GM23248 (cell line): ENCODE measurements at places on chromosomes 3 and 15. TPM values are rescaled to one million over a fixed set of nuclear protein-coding genes. Genes with fewer than 3 reads are reported as not detected.

PPP1R14D gene
- total RNA-seq: not detected in 2 replicates

SELENOK gene
- 22.4 and 37.5 TPM in 2 replicates for total RNA-seq

GABRR3 gene
- not detected in 2 replicates for total RNA-seq

ARHGEF26 gene
- 0.63 and 0.65 TPM in 2 replicates for total RNA-seq

SI gene
- not detected in 2 replicates for total RNA-seq

DNA sequence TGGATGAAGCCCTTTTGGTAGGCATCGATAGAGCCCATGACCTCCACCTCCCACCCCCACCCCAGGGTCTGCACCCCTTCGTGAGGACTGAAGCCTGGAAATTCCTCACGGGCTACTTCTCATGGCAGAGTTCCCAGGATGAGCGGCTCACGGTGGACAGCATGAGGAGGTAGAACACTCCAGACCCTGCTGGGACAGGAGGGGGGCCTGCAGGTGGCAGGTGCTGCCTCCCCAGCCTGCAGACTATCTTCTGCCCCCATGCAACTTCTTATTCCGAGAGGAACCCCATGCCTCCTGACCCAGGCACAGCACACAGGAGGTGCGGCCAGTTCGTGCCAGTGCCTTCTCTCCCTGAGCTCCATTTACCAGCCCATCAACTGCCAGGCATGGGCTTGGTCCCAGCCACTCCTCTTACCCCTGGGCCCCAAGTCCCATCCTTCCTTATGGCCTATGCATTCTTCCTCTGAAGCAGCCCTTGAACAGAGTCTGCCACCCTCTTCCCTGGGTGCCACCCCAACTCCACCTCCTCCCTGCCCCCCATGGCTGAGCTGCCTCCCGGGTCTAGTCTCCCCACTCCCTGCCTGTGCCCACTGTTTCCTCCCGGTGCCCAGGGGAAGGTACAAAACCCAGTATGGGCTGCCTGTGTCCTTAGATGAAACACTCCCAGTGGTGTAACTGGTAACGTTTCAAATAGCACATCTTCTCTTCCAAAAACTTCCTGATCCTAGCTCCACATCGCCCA lies 8.4 kb downstream of the TBC1D21 start:
- no peak for DNase-seq
- peaks cover 7% of the 10 kb centered on the region; the same call in 1 of the 2 replicates for H3K27me3 ChIP-seq
- H3K4me3 ChIP-seq: no peak overlapping the region
- H3K36me3 ChIP-seq: no peaks in the 10 kb centered on the region
- H3K27ac ChIP-seq: no peak overlapping the region

GRCh38 chr15:25394898-25395297 lies 43.9 kb downstream of the UBE3A start:
- H3K4me3 ChIP-seq: no peak overlapping the region
- H3K27me3 ChIP-seq: no peaks in the 10 kb centered on the region
- H3K36me3 ChIP-seq: 0 out of 2 replicates have a peak, but pooled peaks cover 8% of the 10 kb centered on the region
- H3K27ac ChIP-seq: no peak overlapping the region
- no peak for DNase-seq

- peaks cover 12% of the 10 kb centered on the region for H3K4me1 ChIP-seq
- H3K36me3 ChIP-seq: peaks cover 7% of the 10 kb centered on the region
- no peak overlapping the region for H3K27ac ChIP-seq
- no peaks in the 10 kb centered on the region for H3K27me3 ChIP-seq
These were observed 39.4 kb downstream of the SH3BP5 start for GRCh38 chr3:15292765-15293522.

DNA sequence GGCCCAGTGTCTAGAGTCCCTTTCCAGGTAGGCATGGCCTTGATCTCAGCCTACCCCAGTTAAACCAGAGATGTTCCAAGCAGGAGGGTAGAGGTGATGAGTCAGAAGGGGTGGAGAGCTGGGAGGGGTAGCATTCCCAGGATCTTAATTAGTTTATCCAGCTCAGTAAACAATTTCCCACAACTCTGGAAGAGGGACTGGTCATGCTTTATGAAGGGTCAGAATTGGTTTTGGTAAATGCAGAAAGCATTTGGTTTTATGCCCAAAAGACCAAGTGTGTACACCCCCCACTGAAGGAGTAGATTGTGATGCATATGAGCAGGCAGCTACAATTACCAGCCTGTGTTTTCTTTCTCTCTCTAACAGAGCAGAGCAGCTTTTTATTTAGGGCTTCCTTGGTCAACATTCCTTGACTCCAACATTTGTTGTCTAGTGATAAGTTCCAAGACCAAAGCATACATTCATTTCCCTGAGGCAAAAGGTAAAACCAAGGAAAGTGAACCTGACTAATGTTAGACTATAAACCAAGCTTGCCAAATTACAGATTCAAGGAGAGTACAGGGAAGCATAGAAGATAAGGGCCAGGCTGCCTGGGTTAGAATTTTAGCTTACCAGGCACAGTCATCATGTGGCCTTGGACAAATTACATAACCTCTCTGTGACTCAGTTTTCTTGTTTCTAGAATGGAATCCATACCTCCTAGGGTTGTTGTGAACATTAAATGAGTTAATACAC lies 17.6 kb downstream of the EXOSC7 start:
- peaks cover 37% of the 10 kb centered on the region for H3K4me1 ChIP-seq
- peak overlapping the region; percentile 83 for H3K27ac ChIP-seq
- H3K36me3 ChIP-seq: peaks cover 10% of the 10 kb centered on the region; the same call in 1 of the 2 replicates
- H3K27me3 ChIP-seq: no peaks in the 10 kb centered on the region
- DNase-seq: peak; percentile 79
- no peak overlapping the region for H3K4me3 ChIP-seq

- peaks cover 17% of the 10 kb centered on the region for H3K4me1 ChIP-seq
- no peak for DNase-seq
- H3K27me3 ChIP-seq: no peaks in the 10 kb centered on the region
- no peak overlapping the region for H3K27ac ChIP-seq
- no peak overlapping the region for H3K4me3 ChIP-seq
These were observed 30.1 kb upstream of the CAPN3 start for GRCh38 chr15:42329161-42329560.

GRCh38 chr3:7917443-7918151 lies 584.0 kb upstream of the LMCD1 start:
- no peaks in the 10 kb centered on the region for H3K27me3 ChIP-seq
- no peak overlapping the region for H3K27ac ChIP-seq
- no peak for DNase-seq
- H3K4me3 ChIP-seq: no peak overlapping the region
- no peaks in the 10 kb centered on the region for H3K36me3 ChIP-seq
- no peaks in the 10 kb centered on the region for H3K4me1 ChIP-seq

- H3K27ac ChIP-seq: no peak overlapping the region
- no peak for DNase-seq
- peaks cover 26% of the 10 kb centered on the region for H3K27me3 ChIP-seq
- H3K36me3 ChIP-seq: no peaks in the 10 kb centered on the region
- no peak overlapping the region for H3K4me3 ChIP-seq
These were observed 9.4 kb upstream of the SUMF1 start for GRCh38 chr3:4476496-4476895.

DNA sequence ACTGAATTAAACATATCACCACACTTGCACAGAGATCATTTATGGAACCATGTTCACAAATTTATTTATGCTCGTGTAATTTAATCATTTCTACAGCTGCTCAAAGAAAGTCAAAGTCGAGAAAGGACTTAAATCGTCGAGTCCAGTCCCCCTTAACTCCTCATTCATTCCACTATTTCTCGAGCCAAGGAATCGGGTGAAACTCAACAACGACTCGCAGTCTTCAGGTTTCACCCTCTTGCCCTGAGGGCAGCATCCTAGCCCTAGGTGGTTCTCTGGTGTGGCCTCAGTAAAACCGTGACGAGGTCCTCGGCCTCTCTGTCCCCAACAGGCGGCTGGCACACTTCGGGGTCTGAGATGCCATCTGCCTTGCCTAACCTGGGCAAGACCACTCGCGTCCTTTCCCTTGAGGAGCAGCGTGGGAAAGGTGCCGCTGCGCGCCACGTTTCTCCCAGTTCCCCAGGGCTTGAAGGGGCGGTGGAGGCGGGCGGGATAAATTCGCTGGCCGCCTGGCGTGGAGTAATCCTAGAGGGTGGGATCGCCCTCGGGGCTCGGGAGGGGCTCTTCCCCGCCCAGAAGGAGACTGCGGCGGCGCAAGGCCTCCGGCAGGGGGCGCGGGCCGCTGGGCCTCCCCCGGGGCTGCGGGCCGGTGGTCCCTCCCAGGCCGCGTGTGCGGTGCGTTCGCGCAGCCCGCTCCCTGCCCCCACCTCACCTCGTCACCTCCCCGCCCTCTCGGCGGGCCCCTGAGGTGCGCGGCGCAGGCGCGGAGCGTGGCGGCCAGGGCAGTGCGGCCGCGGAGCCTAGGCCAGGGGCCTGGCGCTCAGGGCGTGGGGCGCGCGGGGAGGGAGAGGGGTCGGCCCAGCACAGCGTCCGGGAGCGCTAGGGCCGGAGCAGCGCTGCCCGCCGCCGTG lies at the start of gene ZNF639:
Gene ZNF639 (plus strand): TSS at position 746 of the 911 bp plus-strand sequence. CDS start 5,263 bp downstream, outside the sequence.
- peak; percentile 94 for DNase-seq
- peak within 1 kb of the TSS; percentile 89 for H3K4me3 ChIP-seq
- H3K27ac ChIP-seq: peak within 1 kb of the TSS; percentile 94
- H3K36me3 ChIP-seq: peaks cover 9% of the 10 kb centered on the region; the same call in 1 of the 2 replicates

DNA sequence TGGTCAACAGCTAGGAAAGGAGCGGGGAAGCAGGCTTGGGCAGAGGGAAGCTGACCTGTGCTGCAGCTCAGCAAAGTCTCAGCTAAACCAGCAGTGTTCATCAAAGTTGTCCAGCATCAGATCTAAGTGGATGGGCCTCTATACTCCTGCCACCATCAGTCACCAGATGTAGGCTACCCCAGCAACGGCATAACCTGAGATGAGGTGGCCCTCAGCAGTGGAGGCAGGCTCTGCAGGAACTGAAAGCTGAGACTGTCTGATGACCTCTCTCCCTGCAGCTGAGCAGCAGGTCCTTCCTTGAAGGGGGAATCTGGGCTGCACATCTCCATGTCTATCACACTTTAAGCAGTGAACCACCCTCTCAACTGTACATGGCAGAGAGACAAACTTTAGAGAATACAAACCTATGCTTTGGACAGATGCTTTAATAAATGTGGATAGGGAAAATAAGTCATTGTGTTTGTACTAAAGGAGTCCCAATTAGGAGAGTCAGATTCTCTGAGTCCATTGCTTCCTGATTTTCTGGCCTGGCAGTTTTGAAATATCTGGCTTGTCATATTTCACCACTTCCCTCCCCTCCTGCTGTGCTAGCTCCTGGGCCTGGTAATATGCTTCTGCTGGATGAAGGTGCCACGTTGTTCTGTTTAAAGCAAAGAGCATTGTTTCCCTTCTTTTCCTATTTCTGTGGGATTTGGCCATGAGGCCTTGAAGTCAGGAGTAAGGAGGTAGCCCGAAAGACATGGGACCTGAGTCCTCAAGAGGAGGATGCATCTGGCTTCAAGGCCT lies 11.1 kb upstream of the PSTPIP1 start:
- H3K27me3 ChIP-seq: no peaks in the 10 kb centered on the region
- H3K36me3 ChIP-seq: no peaks in the 10 kb centered on the region
- no peak overlapping the region for H3K4me3 ChIP-seq
- peak; percentile 15 for DNase-seq
- no peak overlapping the region for H3K27ac ChIP-seq
- no peaks in the 10 kb centered on the region for H3K4me1 ChIP-seq

DNA sequence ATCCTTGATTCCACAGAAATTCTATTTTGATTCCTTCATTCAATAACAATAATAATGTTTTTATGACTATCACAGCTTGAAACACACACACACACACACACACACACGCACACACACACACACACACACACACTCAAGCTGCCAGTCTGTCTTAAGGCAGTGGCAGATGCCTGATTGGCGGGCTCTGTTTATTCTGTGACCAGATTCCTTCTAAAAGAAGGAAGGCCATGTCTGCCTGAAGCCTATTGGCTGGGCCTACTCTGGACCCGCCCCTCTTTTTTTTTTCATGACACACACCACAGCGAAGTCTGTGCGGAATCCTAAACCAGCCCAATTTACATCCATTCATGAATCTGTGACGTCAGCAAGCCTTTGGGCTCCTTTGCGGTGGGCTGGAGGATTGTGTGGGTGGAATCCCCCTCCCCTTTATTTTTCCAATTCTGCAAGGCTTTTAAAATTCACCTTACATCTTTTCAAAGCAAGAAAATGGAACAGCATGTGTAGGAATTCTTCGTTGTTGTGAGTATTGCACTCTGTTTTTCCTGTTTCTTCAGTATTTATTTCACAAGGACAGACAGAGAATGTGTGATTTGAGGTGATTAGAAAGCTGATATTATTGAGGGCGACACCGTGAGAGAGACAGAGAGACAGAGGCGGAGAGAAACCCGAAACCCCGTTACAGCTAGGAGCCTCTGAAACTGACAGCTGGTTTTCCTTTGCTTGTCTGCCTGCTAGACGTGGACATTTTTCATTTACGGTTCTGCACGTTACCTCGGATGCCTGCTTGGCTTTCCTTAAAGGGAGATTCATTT lies at the start of gene MAP3K13:
Gene MAP3K13 (plus strand): TSS at position 287 of the 812 bp plus-strand sequence. CDS start 65,446 bp downstream, outside the sequence.
- H3K36me3 ChIP-seq: no peaks in the 10 kb centered on the region
- peak within 1 kb of the TSS; percentile 85 for H3K4me3 ChIP-seq
- peak within 1 kb of the TSS; percentile 83 for H3K27ac ChIP-seq
- H3K27me3 ChIP-seq: no peaks in the 10 kb centered on the region
- peak; percentile 96 for DNase-seq

DNA sequence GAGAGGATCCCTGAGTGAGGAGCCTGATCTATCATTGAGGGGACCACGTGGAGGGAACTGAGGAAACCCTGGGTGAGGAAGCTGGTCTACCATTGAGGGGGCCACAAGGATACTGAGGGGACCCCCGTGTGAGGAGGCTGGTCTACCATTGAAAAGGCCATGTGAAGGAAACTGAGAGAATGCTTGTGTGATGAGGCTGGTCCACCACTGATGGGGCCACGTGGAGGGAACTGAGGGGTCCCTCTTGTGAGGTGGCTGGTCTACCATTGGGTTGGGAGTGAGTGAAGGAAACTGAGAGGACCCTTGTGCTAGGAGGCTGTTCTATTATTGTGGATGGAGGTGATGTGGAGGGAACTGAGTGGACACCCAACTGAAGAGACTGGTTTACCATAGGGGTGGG lies 161.3 kb downstream of the FBLN2 start:
- no peaks in the 10 kb centered on the region for H3K27me3 ChIP-seq
- H3K36me3 ChIP-seq: no peaks in the 10 kb centered on the region
- H3K27ac ChIP-seq: no peak overlapping the region
- DNase-seq: no peak

- no peak overlapping the region for H3K4me3 ChIP-seq
- H3K36me3 ChIP-seq: no peaks in the 10 kb centered on the region
- H3K4me1 ChIP-seq: no peaks in the 10 kb centered on the region
- no peaks in the 10 kb centered on the region for H3K27me3 ChIP-seq
These were observed 67.3 kb downstream of the PPARG start for GRCh38 chr3:12356175-12356574.

- peaks cover 81% of the 10 kb centered on the region for H3K4me1 ChIP-seq
- H3K4me3 ChIP-seq: no peak overlapping the region
- peak overlapping the region; percentile 89 for H3K27ac ChIP-seq
- DNase-seq: no peak
- H3K27me3 ChIP-seq: no peaks in the 10 kb centered on the region
These were observed 31.0 kb downstream of the FSTL1 start for GRCh38 chr3:120419797-120420196.

GRCh38 chr3:159266779-159267178 lies 464.9 kb downstream of the MFSD1 start:
- DNase-seq: peak; percentile 35
- no peaks in the 10 kb centered on the region for H3K27me3 ChIP-seq
- H3K4me3 ChIP-seq: no peak overlapping the region
- H3K4me1 ChIP-seq: 0 out of 2 replicates have a peak, but pooled peaks cover 7% of the 10 kb centered on the region
- no peak overlapping the region for H3K27ac ChIP-seq
